ENCODE measurements at places on chromosomes 4 and X.
A peak's percentile ranks its signal among the peaks of the same experiment; 100 is the strongest.

GRCh38 chr4:174528226-174528625 lies 5.9 kb upstream of the HPGD start:
- no peak for DNase-seq

DNA sequence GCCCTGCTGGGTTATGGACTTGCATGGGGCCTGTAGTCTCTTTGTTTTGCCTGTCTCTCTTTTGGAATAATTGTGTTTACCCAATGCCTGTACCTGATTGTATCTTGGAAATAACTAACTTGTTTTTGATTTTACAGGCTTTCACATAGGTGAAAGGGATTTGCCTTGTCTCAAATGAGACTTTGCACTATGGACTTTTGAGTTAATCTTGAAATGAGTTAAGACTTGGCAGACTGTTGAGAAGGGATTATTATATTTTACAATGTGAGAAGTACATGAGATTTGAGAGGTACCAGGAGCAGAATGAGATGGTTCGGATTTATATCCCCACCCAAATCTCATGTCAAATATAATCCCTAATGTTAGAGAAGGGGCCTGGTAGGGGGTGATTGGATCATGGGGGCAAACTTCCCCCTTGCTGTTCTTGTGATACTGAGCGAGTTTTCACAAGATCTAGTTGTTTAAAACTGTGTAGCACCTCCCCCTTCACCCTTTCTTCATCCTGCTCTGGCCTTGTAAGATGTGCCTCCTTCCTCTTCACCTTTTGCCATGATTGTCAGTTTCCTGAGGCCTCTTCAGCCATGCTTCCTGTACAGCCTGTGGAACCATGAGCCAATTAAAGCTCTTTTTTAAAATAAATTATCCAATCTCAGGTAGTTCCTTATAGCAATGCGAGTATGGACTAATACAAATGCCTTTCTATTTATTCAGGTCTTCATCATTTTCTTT lies 102.3 kb downstream of the MSN start:
- no peak for DNase-seq

DNA sequence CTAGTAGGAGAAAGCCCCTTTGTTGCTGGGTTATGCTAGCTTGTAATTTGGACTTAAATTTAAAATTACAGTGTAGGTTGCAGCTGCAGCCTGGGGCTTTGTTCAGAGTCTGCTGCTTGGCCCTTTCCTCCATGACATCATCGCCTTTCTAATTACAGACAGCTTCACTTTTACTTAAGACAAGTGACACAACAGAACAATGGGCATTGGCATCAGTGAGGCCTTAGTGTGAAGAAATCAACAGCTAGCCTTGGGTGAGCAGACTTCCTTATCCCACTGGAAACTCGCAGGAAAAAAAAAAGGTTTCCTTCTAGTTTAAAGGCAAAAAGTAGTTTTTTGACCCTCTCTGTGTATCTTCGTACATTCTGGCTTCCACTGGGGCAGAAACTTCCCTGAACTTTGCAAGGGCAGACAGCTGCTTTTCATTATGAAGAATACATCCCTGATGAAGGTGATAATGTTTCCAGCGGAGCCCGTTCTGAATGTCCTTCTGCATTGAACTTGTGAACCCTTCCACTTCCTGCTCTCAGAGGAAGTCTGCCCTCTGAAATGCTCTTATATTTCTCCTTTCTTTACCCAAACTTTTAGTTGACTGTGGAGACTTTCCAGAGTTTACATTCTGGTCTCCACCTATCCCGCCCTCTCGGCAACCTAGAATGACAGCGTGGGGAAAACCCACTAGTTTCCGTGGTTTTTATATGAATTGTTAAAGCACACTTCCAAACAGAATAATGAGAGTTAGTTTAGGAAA lies 123.2 kb upstream of the FAM9C start:
- no peak for DNase-seq

DNA sequence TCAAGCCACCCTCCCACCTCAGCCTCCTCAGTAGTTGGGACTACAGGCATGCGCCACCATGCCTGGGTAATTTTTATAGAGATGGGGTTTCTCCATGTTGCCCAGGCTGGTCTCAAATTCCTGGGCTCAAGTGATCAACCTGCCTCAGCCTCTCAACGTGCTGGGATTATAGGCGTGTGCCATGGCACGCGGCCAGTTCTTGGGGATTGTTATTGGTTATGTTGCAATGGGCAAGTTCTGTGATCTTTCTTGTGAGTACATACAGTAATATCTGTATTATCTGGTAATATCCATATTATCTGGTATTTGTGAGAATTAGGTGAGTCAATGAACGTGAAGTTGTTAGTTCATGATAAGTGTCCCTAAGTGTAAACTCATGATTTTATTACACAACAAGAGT lies 90.3 kb upstream of the TBL1X start:
- DNase-seq, result no peak

GRCh38 chr4:140300271-140300970 lies 73.0 kb upstream of the SCOC start:
- no peak for DNase-seq

GRCh38 chr4:30839583-30840520 lies 119.7 kb downstream of the PCDH7 start:
- DNase-seq, result no peak

DNA sequence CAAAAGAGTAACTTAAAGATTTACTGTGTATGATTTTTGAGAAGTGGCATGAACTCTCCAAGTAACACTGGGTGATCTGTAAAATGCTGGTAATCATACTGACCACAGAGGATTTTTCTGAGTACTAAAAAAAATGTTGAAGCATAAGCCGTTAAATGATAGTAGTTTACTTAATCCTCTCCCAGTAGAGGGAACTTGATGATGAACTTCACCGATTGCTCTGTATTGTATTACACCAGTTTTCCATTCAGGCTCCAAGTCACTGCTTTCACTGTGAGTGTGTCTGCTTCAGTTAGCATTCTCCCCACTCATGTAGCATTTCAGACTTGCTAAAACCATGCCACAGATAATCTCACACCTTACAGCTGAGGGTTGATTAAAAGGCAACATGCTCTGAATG lies 294.1 kb downstream of the GBA3 start:
- DNase-seq, result no peak

- DNase-seq, result no peak
Observed at GRCh38 chr4:7641712-7642111, 207.0 kb upstream of the PSAPL1 start.

- DNase-seq, result peak; percentile 40
Observed at GRCh38 chr4:112270640-112271421, 14.9 kb downstream of the TIFA start.

GRCh38 chrX:110282922-110283321 lies 35.0 kb downstream of the AMMECR1 start:
- DNase-seq, result no peak

DNA sequence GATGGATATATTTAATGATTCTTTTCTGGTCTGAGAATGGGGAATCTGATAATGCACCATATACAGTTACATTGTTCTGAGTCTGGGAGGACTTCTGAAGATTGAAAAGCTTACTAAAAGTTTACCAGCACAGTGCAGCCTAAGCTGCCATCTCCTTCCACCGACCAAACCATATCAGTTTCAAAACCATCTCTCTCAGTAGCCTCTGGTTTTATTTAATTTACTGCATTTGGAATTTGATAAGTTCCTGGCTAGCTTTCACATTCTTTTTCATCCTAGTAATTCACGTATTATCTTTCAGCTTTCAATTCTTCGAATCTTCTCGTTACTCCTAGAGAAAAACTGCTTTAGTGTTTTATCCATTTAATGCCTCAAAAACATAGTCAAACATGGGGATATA lies 181.4 kb upstream of the HCCS start:
- no peak for DNase-seq

DNA sequence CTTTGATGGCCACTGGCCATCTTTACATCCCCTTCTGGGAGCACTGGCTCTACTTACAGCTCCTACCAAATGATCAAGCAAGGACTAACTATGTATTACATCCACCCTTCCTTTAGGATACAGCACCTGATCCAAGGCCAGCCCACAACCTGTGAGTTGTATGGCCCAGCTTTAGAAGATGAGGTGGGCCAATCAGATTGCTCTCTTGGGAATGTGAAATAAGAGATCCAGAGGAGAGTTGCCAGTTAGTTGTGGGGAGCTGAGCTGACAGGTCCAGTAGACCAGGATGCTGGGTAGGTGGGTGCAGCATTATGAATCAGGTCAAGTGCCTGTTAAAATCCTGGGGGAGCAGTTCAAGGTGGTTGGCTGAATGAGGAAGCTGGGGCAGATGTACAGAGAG lies 111.5 kb downstream of the GNL3L start:
- DNase-seq, result no peak

DNA sequence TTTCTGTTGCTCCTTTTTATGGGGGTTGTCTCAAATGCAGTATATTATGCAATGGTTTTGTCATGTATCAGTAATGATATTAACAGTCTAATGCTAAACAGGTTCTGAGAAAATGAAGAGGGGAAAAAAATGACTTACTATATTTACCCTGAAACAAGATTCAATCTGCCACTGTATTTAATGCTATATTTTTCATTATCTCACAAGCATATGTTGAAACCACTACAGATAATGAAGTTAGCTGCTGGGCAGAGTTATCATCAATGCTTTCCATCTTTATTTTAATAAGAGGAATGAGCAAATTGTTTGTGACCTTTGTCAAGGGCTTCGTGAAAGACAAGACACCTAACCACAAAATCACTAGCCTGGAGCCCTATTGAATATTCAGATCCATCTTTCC lies 32.6 kb upstream of the NAA11 start:
- DNase-seq, result no peak

- no peak for DNase-seq
Observed at GRCh38 chrX:42900947-42901346, 123.0 kb upstream of the PPP1R2C start.

DNA sequence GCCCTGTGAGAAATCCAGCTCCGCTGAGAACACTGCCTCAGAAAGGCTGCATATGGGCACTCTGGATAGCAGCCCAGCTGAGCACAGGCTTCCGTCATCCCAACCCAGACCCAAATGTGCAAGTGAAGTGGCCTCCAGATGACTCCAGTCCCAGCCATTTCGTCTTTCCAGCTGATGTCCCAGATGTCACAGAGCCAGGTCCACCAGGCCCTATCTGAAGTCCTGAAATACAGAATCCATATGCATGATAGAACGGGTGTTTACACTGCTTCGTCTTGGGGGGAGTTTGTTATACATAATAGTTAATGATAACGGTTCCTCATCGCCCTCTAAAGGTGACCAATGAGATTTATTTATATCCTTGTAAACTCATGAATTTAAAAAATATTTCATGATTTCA lies 72.6 kb upstream of the TRIM2 start:
- no peak for DNase-seq

DNA sequence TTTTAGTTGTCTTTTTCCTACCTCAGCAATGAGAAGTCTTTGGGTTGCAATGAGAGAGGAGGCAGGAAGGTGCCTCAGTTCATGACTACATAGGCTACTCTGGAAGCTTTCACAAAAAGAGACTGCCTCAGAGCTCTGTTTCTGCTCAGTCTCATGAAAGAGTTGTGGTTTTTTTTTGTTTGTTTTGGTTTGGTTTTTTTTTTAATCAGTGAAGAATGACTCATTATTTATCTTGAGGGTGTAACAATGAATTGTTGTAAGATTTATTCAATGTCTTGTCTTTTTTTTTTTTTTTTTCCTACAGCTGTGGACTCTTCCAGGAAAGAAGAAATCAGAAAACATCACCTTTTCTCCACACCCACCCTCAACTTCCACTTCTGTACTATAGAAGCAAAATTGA lies 67.5 kb upstream of the CXCL13 start:
- DNase-seq, result peak; percentile 4

GRCh38 chrX:110394651-110395050 lies 36.0 kb downstream of the RTL9 start:
- DNase-seq, result no peak

GRCh38 chrX:147913570-147913969 lies 1.9 kb downstream of the FMR1 start:
- no peak for DNase-seq

GRCh38 chr4:21002286-21002685 lies 302.0 kb downstream of the PACRGL start:
- no peak for DNase-seq

DNA sequence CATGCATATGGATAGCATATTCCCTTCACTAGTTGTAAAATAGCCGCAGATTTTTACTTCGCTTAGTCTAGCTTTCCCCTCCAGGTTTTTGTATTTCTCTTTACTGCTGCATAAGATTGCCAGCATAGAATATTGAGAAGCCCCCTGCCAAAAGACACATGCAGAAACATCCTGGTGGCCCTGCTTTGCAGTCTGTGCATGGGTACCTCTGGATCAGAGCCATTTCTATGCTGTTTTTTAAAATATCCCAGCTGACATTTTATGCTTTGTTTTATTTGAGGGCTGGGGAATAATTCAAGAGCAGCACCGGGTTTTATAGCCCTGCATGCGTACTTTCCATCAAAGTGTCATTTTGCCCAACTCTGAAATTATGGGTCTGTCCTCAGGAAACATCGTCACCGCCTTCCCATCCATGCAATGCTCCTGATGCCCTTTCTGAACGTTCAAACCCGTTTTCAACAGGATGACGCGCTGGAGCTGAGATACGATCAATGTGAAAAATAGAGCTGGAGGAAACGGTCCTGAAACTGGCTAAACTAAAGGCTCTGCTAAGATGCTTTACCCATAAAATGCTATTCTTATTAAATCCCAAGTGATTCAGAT lies 314.3 kb downstream of the EVC2 start:
- no peak for DNase-seq

DNA sequence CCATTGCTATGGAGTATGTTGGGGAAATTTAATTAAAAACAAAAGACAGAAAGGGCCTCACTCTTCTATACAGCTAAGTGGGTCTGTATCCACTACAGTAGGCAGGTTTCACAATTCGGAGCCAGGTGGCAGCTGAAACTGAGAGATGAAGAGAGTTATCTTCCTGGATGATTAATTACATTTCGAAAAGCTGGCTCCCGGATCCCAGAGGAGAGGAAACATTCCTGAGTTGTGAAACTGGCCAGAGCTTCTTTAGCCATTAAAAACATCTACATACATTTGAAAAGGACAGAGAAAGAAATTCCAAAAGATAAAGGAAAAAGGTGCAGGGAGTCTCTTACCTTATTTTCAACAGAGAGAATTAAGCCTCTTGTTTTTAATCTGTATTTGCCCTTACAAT lies 15.5 kb upstream of the PDZD4 start:
- no peak for DNase-seq

DNA sequence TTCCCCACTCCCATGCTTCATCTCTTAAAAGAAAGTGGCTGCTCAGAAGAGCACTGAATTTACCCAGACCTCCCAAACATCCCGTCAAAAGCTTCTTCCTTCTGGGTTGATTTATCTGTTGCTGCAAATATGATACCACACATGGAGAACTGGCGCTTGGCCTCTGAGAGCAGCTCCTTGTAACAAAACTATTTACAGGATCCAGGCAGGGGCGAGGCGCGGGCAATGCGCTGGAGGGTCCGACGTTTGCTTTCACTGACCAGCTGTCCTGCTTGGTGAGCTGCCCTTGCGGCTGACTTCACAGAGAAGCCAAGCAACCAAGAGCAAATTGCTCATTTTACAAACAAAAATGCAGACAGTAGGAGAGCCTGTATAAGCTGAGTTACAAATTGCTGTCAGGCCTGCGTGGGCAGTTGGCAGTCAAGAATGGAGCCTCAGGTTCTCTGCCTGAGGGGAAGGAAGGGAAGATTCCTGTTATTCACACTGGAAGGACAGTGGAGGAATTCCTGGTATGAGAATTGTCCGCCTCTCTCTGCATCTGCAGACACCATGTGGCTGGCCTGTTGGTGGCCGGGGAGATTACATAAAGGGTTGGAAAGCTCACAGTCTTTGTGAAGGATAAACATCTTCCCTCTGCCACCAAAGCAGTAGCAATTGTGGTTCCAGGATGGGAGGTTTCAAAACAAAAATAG lies 192.2 kb upstream of the LEF1 start:
- peak; percentile 85 for DNase-seq
